ENCODE measurements at places on chromosomes 13 and 19.

GRCh38 chr13:23159205-23159759 is 21.5 kb upstream of the SGCG start:
- DNase-seq = no peak

- no peak for DNase-seq
Observed at GRCh38 chr13:108156749-108157148, 58.6 kb downstream of the LIG4 start.

GRCh38 chr13:47474839-47475238 is 526.2 kb downstream of the SUCLA2 start:
- DNase-seq = no peak

DNA sequence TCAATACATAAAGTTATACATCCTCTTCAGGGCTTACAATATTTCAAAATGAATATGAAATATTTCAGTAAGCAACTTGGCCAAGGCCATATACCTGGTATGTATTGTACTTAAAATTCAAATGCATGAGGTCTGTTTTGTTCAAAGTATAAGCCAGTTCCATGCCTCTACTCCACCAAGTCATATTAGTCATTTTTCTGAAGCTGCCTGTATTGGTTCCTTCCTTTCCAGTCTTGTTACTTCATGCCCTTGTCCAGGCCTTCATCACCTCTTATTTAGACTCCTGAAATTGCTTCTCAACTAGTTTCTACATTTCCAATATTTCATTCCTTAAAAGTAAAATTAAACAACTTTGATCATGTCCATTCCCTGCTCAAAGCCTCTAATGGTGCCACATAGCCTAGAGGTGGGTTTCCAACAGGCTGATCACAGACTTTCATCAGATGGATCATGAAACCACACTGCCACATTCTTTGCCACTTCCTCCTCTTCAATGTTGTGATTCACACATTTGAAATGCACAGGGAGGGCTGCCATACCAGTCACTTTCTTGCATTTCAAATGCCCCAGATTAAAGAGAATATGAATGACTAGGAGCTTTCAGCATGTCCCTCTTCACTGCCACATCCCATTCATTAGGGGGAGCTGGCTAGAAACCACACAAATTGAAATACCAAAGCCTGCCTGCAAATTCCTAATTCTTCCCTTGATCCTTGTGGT is 424.1 kb upstream of the DACH1 start:
- no peak for DNase-seq

DNA sequence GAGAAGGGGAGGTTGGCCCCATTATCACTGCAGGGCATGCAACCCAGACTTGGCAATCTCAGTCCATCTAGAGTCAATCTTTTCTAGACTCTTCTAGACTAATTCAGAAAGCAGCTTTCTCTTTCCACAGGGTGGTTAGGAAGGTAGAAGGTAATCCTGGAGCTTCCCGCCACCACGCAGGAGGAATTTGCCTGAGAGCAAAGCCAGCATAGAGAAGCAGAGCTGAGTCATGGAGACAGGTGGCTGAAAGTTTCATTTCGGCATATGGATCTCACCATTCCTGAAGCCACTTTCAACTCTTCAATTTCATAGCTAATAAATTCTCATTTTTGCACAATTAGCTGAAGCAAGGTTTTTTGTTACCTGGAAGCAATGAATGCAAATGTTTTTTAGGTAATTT is 29.0 kb upstream of the FFAR2 start:
- no peak for DNase-seq

GRCh38 chr19:6551607-6552450 is 21.0 kb downstream of the TNFSF9 start:
- DNase-seq = peak; percentile 60

GRCh38 chr13:38950987-38951386 is 39.6 kb downstream of the STOML3 start:
- DNase-seq = no peak

GRCh38 chr13:49436890-49437289 is 7.0 kb downstream of the CAB39L start:
- DNase-seq = no peak

- no peak for DNase-seq
Observed at GRCh38 chr19:14164082-14164481, 27.7 kb upstream of the ASF1B start.

DNA sequence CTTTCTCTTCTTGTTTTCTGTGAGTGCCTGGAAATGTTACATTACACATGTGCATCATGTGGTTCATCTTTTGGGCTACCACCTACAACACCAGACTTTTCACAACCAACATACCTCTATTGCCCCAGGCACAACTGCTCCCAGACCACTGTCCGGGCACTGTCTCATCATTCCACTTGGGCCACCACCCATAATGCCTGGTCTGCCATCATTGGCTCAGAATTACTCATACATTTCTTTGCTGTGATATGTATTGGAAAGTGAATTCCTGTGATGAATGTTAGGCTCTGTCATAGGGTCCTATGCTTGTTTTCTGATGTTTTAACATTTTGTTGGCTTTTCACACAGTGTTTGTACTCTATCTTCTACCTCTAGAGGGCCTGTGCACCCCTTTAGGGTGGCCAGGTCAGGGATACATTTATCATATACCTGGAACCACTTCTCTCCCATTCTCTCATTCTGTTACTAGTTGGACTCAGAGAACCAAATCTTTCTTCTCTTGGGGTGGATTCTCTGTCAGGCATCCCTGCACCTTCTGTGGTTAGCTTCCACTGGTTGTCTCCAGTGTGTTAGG is 172.8 kb downstream of the NHLRC3 start:
- no peak for DNase-seq

DNA sequence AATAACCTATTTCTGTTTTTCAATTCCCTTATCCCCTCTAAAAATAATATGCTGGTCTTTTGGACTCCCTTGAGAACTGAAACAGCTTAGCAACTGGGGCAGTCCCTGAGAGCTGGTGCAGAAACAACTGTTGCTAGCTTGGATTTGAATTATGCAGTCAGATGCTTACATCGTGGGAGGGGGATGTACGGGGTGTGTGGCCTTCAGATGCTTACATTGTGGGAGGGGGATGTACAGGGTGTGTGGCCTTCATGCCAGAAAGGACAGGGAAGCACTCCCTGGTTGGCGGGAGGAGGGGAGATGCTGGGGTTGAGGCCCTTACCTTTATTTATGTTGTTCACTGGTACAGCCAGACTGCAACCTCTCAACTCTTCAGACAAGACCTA is 25.6 kb downstream of the LRCH1 start:
- DNase-seq = no peak

Data from activated CD8-positive, alpha-beta memory T cell treated with anti-CD3 and anti-CD28 coated beads, Interleukin-2, amount 50 U/mL, for 4 hours (primary cell).